SIG-M5 (cell line): ENCODE measurements at places on chromosomes 2 and 18.

GRCh38 chr18:67218556-67218955, 298.0 kb downstream of the DSEL start:
- DNase-seq: no peak

- no peak for DNase-seq
These were observed 28.0 kb downstream of the KCNK3 start for GRCh38 chr2:26720322-26721114.

GRCh38 chr2:68369337-68369734, 4.3 kb downstream of the PLEK start:
- no peak for DNase-seq

GRCh38 chr2:220279372-220279771, 651.9 kb downstream of the SLC4A3 start:
- DNase-seq: no peak

- DNase-seq: no peak
These were observed 151.8 kb downstream of the SH3RF3 start for GRCh38 chr2:109280804-109281203.
